ENCODE measurements at places on chromosomes 16 and 17.

GRCh38 chr16:55711959-55712876 lies 56.4 kb downstream of the SLC6A2 start:
- DNase-seq: no peak

GRCh38 chr16:77816293-77816692 lies 27.9 kb downstream of the VAT1L start:
- DNase-seq: no peak

DNA sequence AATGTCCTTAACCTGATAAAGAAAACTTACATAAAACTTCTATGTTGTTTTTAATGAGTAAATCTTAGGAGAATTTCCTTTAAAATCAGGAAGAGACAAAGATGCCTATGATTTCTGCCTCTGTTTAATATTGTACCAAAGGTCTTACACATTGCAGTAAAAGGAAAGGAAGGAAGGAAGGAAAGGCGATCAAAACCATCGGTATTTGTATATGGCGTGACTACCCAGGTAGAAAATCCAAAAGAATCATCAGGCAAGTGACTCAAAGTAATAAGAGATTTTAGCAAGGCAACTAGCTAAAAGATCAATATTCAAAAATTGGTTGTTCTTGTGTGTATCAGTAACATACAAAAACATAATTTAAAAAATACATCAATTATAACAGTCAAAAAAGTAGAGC lies 3.5 kb downstream of the ICAM2 start:
- DNase-seq: no peak

DNA sequence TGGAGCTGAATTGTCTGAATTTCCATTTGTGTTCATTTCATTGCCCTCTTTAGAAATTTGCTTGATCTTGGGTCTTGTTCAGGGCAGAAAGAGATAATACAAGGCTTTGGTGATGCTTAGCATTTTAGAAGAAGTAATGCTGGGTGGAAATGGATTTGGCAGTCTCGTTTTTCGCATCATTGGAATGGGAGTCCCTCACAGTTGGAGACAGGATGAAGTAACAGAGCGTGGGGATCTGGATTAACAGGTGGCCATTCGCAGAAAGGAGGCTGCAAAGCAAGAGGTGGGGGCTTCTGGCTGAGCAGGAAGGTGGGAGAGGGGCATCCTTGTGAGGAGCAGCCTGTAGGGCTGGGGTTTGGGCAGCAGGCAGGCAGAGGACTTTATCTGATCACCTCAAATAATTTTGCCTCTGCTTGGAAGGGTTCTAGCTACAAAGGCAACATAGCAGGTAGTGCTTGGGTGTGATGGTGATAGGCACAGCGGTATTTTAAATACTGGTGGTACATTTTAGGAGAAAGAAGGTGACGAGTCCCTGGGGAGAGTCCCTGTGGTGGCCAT lies 17.0 kb downstream of the KSR1 start:
- DNase-seq: no peak

DNA sequence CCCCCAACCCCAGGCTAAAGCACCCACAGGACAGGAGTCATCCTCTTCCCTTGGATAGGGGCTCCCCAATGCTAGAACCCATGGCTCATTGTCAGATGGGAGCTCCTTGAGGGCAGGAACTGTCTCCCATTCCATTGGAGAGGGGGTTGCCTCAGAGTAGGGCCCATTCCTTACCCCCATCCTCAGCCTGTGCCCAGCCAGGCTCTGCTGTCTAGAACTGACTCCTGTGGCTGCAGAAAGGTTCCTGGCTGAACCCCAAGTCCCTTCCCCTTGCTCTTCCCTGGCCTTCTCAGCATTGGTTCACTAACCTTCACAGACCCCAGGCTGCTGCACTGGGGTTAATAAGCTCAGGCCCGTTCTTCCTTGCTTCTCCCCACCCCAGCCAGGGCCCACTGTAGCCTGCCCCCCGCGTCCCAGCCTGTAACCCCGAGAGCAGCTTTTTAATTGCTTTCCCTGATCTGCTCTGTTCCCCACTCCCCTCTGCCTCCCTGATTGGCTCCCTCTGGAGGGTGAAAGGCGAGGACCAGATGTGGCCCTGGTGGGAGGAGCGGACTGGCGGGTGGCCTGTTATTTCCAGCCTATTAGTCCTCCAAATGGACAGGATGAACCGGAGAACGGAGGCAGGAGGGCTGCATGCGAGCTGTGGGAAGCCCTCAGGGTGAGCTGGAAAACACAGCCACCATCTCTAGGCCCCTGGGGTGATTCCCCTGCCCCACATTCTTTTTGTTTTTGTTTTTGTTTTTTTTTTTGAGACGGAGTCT lies 6.0 kb upstream of the GFAP start:
- no peak for DNase-seq

DNA sequence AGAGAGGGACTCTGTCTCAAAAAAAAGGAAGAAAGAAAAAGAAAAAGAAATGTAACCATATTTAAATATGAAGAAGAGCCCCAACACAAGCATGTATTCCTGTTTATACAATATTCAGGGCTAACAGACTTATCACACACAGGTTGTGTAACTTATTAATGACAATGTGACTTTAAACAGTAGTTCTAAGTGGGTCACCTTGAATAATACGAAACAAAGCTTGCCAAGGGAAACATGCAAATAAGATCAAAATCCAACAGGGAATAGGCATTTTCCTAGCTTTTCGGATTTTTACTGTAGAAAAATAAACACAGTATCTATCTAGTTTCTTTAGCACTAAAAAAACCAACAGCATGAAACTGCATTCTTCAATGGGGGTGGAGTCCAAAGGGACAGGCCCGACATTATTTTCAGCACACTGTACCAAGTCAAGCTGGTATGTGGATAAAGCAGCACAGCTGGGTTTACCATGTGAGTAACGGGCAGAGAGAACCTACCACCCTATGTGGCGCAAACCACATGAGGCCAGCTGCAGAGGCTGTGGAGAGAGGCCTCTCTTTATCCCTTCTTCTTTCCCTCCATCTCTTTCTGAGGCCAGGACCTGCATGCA lies 45.3 kb downstream of the TOM1L2 start:
- no peak for DNase-seq

DNA sequence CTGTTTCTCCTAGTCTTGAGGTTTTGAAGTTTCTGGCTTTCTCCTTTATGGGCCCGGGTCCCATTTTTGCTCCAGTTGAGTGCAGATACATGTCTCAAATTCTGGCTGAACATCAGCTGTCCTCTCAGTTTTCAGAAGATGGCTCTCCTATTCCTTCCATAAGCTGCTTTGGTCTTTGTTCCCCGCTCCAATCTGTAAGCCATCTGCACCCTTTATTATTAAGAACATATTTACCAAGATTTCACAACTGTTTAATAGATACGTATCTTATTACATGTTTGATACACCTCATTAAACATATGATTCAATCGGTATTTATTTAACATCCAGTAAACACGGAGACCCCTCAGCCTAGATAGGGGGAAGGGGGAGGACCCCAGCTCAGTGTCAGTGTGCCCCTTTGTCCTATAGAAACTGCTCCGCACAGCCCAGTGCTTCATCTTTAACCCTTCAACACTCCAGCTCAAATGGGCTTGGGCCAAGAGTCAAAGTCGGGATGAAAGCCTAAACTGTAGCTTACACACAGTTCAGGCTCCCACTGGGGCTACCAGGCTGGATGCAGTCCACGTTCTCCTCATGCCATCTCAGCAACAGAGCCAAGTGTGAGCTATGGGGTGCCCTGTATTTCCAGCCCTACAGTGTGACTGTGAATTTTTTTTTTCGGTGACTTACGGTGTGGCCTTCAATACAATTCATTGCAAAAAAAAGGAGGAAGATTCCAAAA lies 166.0 kb upstream of the ZFHX3 start:
- no peak for DNase-seq

DNA sequence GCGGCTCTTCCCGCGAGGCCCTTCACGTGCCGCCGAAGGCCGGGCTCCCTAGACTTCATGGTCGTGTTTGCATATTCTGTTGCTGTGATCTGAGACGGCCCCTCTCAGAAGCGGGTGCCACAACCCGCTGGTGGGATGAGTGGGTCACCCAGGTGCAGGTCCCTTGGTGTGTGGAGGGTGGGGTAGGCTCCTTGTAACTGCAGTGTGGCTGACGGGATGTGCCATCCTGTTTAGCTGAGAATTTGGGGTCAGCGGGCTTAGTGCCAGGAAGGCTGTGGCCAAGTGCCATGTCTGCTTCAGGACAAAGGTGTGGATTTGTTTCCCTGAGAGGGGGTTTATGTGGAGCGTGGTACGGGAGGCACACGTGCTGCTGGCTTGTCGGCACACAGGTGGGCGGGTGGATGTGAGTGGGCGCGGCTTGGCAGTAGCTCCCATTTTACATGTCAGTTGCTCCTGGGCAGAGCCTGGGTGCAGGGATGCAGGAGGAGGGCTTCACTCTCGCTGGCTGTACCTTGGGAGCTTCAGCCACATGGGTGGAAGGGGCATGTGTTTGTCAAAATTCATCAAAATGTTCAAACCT lies 9.2 kb upstream of the WFIKKN1 start:
- no peak for DNase-seq

GRCh38 chr16:81665588-81665987 lies 113.5 kb upstream of the PLCG2 start:
- DNase-seq: no peak

GRCh38 chr17:46202424-46202823 lies 9.2 kb upstream of the KANSL1 start:
- DNase-seq: no peak

GRCh38 chr17:50661795-50662391 lies 27.2 kb downstream of the ABCC3 start:
- DNase-seq: peak; percentile 52

- DNase-seq: no peak
Observed at GRCh38 chr17:72556944-72557826, 436.4 kb downstream of the SOX9 start.

DNA sequence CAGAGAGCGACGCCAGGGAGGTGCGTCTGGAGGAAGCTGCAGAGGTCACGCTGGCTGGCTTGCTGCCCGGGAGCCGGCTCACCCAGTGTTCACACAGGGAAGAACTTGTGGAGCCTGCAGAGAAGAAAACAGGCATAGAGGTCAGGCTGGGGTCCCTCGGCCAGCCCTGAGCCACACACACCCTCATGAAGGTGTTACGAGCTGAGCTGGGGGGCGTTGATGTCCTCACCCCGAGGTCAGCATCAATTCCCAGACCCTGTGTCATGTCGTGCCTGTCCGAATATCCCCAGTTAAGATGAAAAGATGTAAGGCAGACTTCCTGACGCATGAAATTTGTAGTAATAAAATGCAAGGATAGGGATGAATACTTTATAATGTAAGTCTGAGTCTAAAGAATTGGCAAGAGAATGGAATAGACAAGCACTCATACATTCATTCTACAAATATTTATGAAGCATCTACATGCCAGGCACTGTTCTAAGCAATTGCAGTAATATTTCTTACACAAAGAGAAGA lies 77.1 kb downstream of the USP31 start:
- DNase-seq: no peak

DNA sequence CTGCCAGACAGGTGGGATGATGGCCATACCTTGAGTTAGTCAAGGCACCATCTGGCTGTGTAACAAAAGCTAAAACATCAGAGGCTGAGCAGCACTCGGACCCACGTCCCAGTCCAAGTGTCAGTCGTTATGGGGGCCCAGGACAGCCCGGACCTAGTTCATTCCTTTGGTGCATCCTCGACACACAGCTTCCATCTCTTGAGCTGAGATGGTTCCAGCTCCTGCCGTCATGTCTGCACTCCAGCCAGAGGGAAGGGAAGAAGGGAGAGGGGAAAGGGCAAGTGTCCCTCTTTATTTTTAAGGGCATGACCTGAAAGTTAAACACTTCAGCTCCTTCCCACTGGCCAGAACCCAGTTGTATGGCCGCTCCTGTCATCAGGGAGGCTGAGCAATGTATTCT lies 218.0 kb downstream of the SEC14L1 start:
- no peak for DNase-seq

DNA sequence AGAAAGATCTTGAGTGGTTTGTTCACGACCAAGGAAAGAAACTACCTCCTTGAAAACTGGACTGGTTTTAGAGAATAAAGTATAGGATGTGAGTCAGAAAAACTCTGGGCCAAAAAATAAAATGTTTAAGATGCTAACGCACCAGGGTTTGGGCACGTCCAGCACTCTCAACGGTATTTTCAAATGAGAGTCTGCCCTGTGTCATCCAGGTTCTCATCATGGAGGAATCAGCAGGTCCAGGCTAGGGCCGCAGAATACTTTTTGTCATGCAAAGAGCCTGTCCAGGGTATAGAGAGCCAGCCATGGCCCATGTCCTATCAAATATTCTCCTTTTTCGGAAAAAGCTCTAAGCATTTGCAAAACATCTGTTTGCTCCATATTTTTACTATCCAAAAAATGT lies 2.4 kb downstream of the NXN start:
- no peak for DNase-seq

- no peak for DNase-seq
Observed at GRCh38 chr16:49487746-49488145, 114.1 kb downstream of the C16orf78 start.

GRCh38 chr17:75490953-75491649 lies 24.2 kb downstream of the CASKIN2 start:
- DNase-seq: no peak

DNA sequence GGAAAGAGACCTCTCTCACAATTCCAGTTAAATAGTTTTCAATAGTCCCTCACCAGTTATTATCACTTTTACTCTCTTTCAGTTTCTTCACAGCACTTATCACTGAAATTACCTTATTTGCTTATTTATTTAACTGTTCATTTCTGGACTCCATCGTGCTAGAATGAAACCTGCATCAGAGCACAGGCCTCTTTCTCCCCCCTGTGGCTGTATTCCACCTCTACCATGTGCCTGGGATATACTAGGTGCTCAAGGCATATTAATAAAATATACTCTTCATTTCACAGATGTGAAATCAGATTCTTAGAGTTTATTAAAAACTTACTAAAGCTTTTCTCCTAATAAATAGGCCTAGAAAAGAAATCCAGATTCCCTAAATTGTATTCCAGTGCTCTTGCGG lies 308.9 kb upstream of the MON1B start:
- no peak for DNase-seq

- no peak for DNase-seq
Observed at GRCh38 chr16:8158051-8158450, 432.3 kb downstream of the TMEM114 start.

- DNase-seq: no peak
Observed at GRCh38 chr17:5399767-5400166, 19.7 kb downstream of the NUP88 start.

DNA sequence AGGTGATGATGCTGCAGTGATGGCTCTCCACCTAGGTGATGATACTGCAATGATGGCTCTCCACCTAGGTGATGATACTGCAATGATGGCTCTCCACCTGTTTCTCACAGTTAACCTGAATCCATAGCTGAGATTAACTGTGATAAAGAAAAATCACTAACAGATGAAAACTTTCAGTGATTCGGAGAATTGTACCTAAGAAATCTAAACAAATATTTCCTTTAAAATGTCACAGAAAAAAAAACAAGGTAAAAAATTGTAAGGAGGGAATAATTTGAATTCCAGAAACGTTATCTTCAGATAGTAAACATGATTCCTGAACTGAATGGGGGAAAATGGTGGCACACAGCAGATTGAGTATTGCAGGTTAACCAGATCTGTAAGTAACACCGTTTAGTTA lies 113.4 kb downstream of the MAP2K4 start:
- DNase-seq: no peak

All from AG04449 (cell line).